ENCODE measurements at places on chromosomes 1 and 21. TPM values are rescaled to one million over a fixed set of nuclear protein-coding genes. Genes with fewer than 3 reads are reported as not detected.

DNA sequence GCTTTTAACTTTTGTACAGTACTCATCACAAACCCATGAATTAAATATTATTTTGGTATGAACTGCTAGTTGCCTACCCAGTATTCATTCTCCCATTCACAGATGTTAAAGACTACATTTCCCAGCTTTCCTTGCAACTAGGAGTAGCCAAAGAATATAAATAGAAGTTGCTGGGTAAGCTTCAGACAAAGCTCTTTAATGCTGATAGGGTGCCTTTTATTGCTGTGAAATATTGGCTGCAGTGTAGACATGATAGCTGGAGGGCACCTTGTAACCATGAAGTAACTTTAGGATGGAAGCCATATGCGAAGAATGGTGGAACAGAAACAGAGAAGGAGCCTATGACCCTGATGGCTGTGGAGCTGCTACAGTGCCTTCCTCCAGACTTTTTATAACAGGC, 16.7 kb downstream of the JUN start:
- DNase-seq: no peak

- no peak for DNase-seq
These were observed 4.1 kb downstream of the CSF1 start for GRCh38 chr1:109914587-109915240.

DNA sequence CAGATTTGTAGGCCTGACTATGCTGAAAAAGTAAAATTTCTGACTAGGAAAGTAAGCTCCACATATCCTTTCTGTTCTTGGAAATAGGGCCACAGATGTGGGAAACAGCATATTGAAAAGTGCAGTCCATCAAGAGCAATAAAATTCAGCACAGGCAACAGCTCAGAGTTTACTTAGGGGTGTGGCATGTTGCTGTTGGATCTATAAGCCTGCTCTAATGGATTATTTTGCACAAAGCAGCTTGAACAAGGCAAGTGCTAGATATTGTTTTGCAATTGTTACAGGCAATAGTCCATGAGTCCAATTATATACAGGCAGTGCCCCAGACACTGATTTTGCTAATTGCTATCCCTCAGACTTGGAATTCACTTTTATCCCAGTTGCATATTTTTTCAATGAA, 289.8 kb upstream of the SNX7 start:
- no peak for DNase-seq

DNA sequence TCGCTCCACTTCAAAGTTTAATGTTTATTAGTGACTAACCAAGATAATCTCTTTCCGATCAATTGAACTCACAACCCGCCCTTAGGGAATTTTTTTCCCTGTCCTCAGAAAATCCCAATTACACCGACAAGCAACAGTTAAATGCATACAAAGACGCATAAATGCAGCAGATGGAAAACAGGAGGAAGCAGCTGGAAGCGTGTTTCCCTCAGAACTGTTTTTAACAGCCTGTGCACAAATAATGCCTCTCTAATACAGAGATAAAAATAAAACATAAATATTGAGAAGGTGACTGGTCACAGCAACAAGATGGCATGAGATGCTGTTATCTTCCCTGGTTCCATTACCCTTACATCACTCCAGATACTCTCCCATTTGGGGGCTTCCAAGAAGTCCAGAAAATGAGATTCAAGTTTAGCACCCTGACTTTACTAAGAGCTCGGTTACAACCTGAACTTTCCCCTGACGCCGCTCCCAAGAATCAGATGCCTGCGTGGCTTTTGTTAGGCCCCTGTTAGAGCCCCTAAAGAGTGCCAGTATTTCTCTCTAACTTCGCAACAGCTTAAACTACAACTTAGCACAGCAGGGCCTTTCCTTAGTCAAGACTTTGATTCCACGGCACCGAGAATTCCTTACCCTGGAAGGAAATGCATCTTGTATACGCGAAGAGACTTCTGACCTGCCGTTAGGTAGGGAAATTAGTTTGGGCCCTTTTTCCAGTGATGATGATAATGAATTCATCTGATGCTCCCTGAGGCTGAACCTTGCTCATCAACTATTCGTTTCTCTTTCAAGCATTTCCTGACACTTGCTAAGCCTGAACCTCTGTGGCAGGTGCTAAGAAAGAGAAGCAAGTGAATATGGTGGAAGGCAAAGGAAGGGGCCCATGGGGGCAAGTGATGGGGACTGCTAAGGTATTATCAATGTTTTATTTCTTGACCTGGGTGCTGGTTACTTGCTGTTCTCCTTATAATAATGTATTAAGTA, 137.7 kb upstream of the SMYD2 start:
- DNase-seq: no peak

DNA sequence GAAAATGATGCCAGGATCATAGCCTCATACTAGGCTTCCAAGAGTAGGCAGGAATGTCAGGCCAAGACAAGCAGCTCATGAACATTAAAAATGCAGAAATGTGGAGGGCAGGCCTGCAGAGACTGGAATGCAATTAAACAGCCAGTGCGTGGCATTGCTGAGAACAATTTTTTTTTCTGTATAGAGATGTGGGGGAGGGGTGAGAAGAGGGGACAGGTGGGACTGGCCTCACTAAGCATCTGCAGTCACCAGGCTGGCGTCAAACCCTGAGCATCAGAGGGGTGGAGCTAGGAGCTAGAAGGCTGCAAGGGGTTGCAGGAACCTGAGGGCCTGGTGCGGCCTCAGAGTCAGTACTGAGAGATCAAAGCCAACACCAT, 114.1 kb downstream of the TNR start:
- DNase-seq: no peak

GRCh38 chr21:39141502-39141901, 41.7 kb downstream of the PSMG1 start:
- DNase-seq: no peak

GRCh38 chr1:165356876-165357275, 361 bp upstream of the LMX1A start:
- DNase-seq: no peak

GRCh38 chr1:200938955-200939354, 44.3 kb downstream of the INAVA start:
- no peak for DNase-seq

DNA sequence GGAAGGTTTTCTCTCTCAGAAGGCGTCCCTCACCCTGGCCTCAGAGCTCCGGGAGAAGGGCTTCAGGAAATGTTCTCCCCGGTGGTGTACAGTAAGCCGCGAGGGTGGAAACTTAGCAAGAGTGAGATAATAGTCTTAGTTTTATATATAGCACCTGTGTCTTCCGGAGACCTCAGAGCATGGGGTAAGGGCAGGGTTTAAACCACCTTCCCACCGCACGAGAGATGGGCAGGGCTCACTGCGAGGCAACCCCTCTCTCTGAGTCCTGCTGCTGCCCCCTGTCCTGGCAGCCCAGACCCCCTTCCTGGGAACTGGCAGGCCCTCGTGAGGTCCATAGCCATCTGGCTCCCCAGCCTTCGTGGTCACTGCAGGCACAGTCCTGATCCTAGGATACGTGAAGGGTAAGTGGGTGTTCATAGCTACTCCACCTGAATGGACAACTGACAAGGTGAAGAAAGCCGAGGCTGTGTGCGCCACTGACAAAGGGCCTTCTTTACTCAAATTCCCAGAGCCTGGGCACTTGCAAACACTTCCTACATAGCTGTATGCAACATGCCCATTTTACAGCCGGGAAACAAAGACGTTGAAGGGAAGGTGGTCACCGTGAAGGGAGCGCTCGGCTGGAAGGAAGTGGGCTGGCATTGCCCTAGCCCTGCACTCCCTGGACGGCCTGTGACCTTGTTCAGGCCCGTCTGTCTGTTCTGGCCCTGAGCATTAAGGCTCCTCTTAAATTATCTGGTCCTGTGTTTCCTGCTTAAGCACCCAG, 26.9 kb downstream of the ITPKB start:
- DNase-seq: no peak

DNA sequence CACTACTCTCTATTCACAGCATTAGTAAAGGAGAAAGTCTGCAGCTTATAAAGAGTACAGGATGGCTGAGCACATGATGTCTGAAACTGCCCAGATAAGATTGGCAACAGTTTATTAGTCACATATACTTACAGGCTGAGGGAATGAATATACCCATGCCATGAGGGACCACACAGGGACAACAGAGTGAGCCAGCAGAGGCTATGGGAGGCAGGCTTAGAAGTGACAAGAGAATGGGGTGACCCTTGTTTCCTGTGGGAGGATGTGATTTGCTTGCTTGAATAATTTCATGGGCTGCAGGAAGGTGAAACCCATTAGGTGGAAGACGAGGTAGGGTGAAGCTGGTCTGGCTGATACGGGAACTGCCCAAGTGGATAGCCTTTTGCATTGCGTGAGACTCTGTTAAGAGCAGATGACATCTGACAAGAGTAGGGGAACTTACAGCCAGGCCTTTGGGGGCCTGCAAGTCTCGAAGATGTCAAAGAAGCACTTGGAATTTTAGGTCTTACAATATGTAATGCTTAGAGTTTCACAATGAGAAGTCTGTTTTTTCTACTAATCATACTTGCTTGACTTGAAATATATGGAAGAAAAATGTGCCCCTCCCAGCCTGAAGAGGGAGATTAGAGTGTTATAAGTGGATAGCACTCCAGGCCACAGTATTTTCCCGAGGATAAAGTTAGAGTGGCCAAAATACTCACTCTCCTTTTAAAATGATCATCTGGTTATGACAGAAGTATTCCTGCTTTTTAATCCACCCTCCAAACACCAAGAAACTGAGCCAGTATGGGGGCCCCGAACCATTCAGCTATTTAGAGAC, 34.6 kb upstream of the TNFSF4 start:
- DNase-seq: no peak

DNA sequence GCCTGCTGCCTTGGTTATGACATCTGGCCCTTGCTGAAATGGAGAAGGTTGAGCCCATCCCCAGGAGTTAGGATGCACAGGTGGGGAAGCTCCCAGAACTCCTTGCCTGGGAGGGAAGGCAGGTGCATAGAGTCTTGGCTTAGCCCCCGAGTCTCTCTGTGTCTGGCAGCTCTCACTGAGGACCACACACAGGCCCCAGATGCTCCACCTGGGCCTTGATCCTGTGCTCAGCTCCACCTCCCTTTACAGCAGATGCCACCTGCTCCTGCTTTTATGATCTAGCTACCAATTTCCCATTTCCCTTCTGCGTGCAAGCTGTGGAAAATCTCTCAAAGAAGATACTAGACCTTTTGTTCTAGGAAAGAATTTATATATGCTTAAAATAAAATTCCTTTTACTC, 28.8 kb upstream of the KCNJ6 start:
- DNase-seq: no peak

GRCh38 chr1:242057745-242058115, 58.8 kb upstream of the MAP1LC3C start:
- DNase-seq: no peak

- DNase-seq: no peak
These were observed 489.6 kb downstream of the TTLL7 start for GRCh38 chr1:83509301-83509781.

DNA sequence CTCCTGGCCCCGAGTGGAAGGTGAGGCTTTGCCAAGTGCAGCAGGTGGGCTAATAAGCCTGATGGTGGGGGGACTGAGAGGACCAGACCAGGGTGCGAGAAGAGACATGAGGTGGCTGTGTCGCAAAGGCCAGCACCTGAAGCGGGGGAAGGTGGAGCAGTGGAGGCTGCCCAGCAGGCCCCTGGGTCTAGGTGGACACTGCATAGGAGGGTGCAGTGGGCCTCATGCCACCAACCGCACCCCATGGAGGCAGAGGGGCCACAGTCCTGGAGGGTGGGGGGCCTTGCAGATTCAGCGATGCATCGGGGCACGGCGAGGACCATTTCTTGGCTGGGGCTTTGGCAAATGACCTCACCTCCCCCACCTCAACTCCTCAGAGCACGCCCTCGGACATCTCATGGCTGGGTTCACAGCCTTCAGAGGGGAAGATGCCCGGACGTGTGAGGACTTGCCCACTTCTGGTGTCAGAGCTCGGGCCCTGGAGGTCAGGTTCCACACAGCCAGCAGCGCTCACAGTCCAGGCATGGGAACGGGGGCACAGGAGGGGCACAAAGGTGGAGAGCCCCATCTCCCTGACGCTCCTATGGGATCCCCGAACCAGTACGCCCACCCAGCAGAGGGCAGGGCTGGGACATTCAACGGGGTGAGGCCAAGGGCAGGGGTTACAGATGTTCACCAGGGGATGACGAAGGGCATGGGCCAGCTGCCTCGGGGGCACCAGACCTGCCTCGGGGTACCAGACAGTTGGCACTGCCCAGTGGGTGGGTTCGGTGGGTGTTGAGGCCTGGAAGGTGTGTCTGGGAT, 35.4 kb downstream of the UBE2G2 start:
- no peak for DNase-seq

DNA sequence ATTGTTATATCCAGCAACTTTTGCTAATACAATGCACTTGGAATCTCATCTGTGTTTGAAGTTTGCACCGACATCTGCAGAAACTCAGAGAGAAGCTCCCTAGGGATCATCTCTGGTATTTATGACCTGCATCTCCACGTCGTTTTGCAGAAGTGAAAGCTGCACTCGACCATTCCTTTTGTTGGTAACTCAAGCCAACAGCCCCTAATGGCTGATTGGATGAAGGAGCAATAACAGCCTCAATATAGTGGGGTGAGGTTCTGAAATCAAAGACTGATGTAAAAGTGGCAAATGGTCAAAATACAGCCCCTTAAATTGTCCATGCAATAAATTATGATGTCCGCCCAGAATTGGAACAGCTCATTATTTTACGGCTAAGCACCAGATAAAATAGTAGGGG, 344.2 kb upstream of the KAZN start:
- DNase-seq: no peak

GRCh38 chr1:24570265-24571125, 14.6 kb downstream of the NCMAP start:
- no peak for DNase-seq

DNA sequence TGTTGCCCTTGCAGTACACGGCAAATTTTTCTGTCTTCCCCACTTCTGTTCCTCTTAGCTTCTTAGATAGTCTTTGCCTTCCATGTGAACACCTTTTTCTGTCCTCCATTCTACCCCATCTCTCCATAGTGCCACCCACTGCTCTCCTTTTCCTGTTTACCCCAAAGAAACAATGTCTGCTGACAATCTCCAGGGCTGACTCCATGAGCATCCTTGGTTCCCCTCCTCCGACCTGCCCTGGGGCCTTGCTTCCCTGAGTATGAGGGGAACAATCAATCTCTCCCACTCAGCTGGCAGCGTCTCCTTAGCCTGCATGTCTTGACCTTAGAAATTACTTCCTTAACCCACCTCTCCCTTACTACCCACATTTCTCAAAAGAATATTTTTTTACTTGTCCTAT, 12.3 kb upstream of the MYBPHL start:
- no peak for DNase-seq

GRCh38 chr1:87592156-87592555, 263.5 kb downstream of the LMO4 start:
- DNase-seq: no peak

TRAF3IP3 gene
- 1.6 TPM for total RNA-seq

PLCH2 gene
- 41.0 TPM for total RNA-seq

ZNF695 gene
- total RNA-seq: 0.74 TPM

GRHL3 gene
- total RNA-seq: 8.1 TPM

RAB25 gene
- 100 TPM for total RNA-seq

PLA2G2C gene
- not detected for total RNA-seq

CD164L2 gene
- 1.8 TPM for total RNA-seq

SLAMF8 gene
- total RNA-seq: 1.1 TPM

HSD3B1 gene
- not detected for total RNA-seq

EPHB2 gene
- 7.4 TPM for total RNA-seq

Measured in prostate gland (tissue), 2 donors.